ENCODE measurements at places on chromosomes 7 and 10.

DNA sequence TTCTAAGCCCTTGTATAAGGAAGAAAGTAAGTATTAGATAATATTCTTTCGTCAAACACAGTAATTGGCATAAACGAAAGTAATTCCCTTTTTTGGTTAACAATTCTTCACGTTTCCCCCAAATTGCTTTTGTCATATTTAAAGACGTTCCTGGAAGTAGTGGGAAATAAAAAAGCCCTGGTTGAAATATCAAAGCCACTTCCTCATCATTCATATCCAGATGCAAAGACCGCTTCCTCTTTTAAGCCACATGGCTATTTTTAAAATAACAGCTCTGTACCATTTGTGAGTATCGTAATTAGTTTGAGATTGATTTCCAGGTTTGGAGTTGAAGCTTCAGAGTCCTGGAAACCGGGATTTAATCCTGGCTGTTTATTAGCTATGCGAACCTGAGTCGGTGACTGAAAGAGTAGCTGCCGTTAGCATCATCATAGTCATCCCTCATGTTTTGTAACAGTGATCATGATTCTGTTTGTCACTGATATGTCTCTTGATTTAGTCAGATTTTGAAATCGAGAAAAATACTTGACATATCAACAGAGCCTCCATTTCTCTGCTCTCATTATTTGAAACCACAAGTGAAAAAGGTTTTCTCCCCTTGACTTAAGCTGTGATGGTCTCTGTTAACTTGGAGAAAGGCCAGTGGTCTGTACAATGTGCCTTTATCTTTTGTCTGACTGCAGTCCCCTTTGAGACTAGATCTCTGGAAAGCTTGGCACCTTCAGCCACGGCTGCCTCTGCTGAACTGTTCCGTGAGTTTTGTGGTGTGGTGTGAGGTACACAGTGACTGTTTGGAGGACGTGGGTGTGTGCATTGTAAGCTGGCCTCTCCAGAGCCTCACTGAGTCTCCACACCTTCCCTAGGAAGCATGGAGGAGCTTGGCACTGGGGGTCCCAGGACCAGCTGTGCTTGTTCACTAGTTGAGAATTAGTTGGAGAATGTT lies 18.1 kb downstream of the OPTN start:
- no peak for DNase-seq

- no peak for DNase-seq
Observed at GRCh38 chr10:49176310-49177268, 11.6 kb downstream of the TMEM273 start.

- DNase-seq = no peak
Observed at GRCh38 chr7:89958525-89959068, 195.7 kb upstream of the STEAP1 start.

GRCh38 chr7:50357426-50357825 lies 52.9 kb downstream of the IKZF1 start:
- DNase-seq = no peak

GRCh38 chr7:25802473-25802872 lies 349.5 kb upstream of the NFE2L3 start:
- DNase-seq = no peak

DNA sequence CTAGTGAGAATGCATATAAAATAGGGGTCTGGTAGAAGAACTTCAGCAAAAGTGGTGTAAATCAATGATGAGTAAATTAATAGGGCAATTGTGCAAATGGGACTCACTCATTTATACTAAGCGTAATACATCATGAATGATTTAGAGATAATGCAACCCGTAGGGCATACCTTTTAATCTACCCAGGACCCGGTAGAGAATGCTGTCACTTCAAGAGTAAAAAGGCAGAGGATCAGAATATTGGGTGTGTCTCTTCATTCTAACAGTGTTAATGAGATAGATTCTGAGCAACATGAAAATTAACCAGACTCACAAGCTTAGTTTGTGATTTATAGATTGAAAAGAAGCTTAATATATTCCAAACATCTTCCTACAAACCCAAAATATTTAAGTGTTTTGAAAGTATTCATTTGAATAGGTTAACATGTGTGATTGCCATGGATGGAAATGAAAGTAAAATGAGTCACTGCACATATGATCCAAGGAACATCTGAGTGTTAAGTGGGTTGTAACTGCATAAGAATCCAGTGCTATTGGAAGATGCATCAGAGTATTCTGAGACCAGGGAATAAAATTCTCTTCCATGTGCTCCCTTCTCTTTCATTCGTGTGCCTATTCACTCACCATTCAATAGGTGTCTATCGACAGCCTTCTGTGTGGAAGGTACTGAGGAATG lies 690.6 kb downstream of the AUTS2 start:
- no peak for DNase-seq

DNA sequence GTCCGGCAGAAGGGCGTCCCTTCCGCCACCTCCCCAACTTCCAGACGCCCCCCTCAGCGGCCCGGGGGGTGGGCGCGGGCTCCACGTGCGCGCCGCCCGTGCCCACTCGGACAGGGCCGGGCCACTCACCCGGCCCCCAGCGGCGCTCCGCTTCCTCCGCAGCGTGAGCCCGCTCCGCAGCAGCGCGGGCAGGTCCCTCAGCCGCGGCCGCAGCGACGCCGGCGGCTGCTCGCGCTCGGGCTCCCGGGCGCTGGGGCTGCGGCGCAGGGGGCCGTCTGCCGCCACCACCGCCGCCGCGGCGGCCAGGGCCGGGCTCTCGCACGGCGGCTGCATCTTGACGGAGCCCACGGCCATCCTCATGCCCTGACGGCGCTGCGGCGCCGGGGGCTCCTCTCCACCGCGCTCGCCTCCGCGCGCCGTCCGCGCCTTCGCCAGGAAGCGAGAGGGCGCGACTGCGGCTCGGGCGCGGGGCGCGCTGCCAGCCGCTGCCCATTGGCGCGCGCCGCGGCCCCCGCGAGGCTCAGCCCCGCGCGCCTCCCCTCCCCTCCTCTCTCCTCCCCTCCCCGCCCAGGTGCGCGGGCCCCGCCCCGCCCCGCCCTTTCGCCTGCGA lies at the start of gene RAPGEF5:
TSS of gene RAPGEF5 (minus strand) at position 454 of the 610 bp plus-strand sequence. CDS start at position 360, 94 bp downstream.
- DNase-seq = peak; percentile 91

DNA sequence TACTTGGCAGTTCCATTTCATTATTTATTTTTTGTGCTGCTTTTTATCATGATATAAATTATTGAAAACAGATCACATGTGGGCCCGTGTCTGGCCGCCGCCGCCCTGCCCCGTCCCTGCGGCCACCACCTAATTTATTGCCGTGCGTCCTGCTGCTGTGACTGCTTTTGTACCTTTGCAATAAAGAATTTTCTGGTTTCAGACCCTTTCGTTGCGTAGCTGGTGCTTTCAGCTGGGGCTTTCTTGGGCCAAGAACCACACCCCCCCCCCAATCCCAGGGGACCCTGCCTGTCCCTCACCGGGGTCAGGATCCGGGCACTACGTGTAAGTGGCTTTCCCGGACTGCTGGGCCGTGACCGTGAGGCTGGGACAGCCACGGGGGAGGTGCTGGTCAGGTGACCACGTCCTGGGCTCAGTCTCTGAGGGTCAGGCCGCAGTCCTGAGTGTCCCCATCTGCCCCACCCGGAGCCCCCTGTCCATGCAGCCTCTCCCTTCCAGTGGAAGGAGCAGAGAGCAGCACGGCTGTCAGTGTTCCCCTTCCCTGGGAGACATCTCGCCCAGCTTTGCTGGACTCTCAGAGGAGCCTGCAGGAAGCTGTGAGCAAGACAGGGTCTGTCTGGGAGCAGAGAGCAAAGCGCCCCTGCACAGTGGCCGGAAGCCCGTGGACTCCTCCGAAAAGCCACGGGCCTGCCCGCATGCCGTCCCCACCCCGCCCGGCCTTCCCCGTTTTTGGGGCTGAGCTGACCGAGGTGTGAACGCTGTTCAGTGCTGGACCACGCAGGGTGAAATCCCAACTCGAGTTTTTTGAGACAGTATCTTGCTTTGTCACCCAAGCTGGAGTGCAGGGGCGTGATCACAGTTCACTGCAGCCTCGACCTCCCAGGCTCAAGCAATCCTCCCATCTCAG lies 12.6 kb downstream of the MAFK start:
- peak; percentile 48 for DNase-seq

DNA sequence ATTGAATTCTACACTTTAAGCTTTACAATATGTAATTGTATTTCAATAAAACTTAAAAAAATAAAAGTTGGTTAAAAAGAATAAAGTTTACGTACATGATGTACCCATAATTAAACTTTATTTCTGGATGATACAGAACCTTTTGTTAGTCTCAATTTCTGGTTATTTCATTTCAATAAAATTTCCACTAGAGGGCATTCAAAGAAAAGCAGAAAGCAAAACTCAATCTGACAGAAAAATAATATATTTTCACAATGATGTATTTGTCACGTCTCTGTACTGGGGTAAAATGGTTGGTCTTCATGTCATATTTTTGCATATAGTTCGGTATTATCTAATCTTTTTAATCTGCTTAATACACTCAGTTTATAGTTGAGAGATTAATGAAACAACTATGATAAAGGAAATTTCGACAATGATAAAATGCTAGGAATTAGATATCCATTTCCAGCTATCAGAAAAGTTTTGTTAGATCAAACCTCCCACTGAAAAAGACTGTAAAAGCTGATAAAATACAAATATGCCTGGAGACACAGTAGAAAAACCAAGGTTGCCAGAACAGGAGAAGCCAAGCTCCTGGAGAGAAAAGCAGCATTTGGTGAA lies 27.4 kb downstream of the ASZ1 start:
- DNase-seq = peak; percentile 27

DNA sequence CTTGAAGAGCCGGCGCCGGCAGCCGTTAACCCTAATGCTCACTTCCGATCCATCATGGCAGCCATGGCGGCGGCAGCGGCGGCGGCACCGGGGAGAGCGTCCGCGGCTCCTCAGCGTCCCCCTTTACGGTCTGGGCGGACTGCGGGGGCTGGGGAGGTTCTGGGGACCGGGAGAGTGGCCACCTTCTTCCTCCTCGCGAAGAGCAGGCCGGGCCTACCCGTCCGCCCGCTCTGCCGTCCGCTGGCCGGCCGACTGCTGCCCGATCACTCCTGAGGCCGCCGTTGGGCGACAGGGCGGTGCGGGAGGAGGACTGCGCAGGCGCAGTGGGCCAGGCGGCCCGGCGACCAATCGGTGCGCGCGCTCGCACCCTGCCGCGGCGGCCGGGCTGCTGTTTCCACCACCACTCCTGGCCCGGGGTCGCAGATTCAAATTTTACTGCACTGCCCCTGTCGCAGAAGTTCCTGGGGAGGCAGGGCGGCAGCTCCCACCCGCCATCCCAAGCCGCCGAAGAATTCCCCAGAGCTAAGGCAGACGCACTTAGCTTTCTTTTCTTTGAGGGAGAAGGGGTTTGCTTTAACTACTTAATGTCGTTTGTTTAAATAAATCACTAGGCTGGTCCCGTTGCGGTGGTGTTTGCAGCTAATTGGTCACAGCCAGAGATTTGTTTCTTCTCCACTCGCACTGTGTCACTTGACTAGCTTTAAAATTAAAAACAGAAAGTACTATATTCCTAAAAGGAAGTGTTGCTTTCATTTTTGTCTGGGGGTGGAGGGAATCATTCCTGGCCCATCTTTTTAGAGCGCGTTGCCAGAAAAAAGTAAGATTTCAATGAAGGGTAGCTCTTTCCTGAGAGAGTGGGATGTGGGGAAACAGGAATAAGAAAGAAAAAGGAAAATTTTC lies at the start of gene KIF5B:
TSS of gene KIF5B (minus strand) at position 290 of the 900 bp plus-strand sequence. CDS start 452 bp downstream, outside the sequence.
- DNase-seq = peak; percentile 86

DNA sequence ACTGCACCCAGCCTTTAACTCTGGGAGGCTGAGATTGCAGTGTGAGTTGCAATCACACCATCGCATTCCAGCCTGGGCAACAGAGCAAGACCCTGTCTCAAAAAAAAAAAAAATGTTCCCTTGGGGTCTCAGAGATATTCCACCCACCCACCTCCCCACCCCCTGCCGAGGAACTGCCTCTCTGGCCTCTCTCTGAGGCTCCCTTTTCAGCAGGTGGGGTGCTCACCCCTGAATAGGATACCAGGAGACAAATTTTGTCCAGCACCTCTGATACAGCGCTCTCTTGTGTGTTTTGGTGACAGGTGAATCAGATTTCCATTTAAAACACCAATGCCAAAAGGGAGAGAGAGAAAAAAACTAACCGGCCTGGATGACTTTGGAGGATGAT lies 92.6 kb upstream of the KIF5B start:
- DNase-seq = no peak

- DNase-seq = peak; percentile 71
Observed at GRCh38 chr10:124250506-124250905, 157.1 kb upstream of the CHST15 start.

- DNase-seq = peak; percentile 99
Observed at GRCh38 chr7:93203496-93203895, 22.8 kb downstream of the HEPACAM2 start.

GRCh38 chr7:31114593-31115343 lies 62.7 kb downstream of the ADCYAP1R1 start:
- no peak for DNase-seq

DNA sequence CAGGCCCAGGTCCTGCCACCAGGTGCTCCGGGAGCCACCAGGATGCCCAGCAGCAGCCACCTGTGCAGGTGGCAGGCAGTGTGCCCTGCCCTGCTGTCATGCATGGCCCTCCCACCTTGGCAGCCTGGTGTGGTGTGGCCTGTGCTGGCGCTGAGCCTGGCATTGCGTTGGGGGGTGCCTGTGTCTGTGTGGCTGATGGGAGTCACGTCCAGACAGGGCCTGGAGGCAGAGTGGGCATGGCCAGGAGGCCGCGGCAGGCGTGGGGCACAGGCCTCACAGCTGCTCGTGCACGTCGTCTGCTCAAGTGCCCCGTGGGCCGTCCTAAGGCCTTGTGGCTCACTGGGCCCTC lies 8.7 kb downstream of the TTYH3 start:
- no peak for DNase-seq

- peak; percentile 62 for DNase-seq
Observed at GRCh38 chr10:85995791-85996190, 370.8 kb downstream of the GRID1 start.

GRCh38 chr7:20240080-20240926 lies 23.1 kb upstream of the MACC1 start:
- peak; percentile 26 for DNase-seq

- DNase-seq = no peak
Observed at GRCh38 chr10:55852900-55853299, 508.2 kb downstream of the ZWINT start.

DNA sequence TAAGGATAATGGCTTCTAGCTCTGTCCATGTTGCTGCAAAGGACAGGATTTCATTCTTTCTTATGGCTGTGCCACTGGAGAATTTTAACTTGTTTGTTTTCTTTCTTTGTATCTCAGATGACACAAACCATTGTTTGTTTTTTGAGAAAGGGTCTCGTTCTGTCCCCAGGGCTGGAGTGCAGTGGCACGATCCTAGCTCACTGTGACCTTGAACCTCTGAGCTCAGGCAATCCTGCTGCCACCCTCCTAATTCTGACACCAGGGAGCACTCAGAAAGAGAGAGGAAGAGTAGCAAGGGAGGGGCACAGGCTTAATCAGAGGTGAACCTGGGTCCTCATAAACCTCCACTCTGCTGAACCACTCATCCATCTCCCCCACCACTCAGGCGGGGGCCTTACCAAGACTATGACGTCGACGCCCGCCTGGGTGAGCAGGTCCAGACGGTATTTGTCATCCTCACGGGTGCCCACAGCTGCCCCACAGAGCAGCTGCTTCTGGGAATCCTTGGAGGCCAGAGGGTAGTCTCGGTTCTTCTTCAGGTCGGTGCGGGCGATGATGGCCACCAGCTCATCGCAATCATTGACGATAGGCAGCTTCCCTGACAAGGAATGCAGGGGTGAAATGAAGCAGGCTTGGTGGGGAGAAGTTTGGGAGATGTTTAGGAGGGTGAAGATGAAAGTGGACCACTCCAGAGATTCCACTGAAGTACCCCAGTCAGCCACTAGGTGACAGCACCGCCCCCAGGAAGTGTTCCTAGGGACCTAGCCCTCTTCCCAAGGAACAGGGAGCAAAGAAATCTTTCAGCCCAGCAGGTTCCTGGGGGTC lies 11.6 kb downstream of the IMPDH1 start:
- DNase-seq = peak; percentile 59
